Heart left ventricle (tissue), 16 donors: ENCODE measurements at places on chromosomes 1 and 21. TPM values are rescaled to one million over a fixed set of nuclear protein-coding genes. Genes with fewer than 3 reads are reported as not detected.

Gene ZBTB8B
- total RNA-seq, result not detected

Gene VAV3
- 1.8 TPM for total RNA-seq

Gene FCRL5
- total RNA-seq, result 0.07 TPM

Gene PROK1
- 0.26 TPM for total RNA-seq

Gene EFNA3
- 0.20 TPM for total RNA-seq

Gene CR2
- total RNA-seq, result 0.09 TPM

Gene C4BPB
- total RNA-seq, result not detected

Gene RPTN
- total RNA-seq, result not detected

Gene ASCL5
- total RNA-seq, result not detected

Gene OR10T2
- not detected for total RNA-seq

Gene ABL2
- 10.2 TPM for total RNA-seq

Gene TCP10L
- 2.4 TPM for total RNA-seq

Gene HSD3B1
- not detected for total RNA-seq

Gene DMBX1
- not detected for total RNA-seq

Gene CELF3
- not detected for total RNA-seq

Gene RSPO1
- not detected for total RNA-seq

Gene SLC45A1
- 1.6 TPM for total RNA-seq

Gene IFI44L
- total RNA-seq, result 17.1 TPM

Gene TMCO1
- total RNA-seq, result 41.4 TPM

Gene EXTL1
- 17.5 TPM for total RNA-seq

Gene AVPR1B
- not detected for total RNA-seq

Gene FCRL1
- not detected for total RNA-seq

Gene NUDT4B
- 267 TPM for total RNA-seq

Gene GBP7
- not detected for total RNA-seq

Gene MYOM3
- 344 TPM for total RNA-seq

Gene NEK2
- not detected for total RNA-seq

Gene BECN2
- not detected for total RNA-seq

Gene NBPF26
- total RNA-seq, result 24.9 TPM

Gene MEAF6
- total RNA-seq, result 49.0 TPM

Gene NIBAN1
- total RNA-seq, result 544 TPM

Gene CHD5
- 0.54 TPM for total RNA-seq

Gene KCNH1
- not detected for total RNA-seq

Gene ERG
- total RNA-seq, result 15.9 TPM

Gene FBXO28
- 23.6 TPM for total RNA-seq

Gene GUCA2B
- total RNA-seq, result not detected

Gene CFAP74
- not detected for total RNA-seq

Gene GBP6
- total RNA-seq, result 0.67 TPM

Gene ZNF362
- total RNA-seq, result 39.7 TPM

Gene ZSWIM5
- 0.99 TPM for total RNA-seq
